ACHN (cell line): ENCODE measurements at places on chromosomes 7 and 10.

DNA sequence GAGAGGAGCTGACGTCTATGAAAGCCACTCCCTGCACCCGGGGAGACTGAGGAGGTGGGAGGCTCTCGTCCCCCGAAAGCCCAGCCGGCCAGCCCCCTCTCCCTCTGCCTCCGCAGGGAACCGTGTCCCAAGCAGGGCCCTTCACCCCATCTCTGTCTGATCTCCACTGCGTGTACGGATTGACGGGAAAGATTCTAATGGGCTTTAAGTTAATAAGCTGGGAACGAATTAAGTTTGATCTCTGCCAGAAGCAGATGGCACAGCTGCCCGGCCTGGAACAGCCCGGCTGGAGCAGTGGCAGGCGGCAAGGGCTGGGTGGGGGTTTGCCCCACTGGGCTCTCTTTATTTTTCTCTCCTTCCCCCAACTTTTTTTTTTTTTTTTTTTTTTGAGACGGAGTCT, 6.1 kb upstream of the SLC29A4 start:
- DNase-seq = no peak

GRCh38 chr7:12805957-12806356, 118.5 kb downstream of the ARL4A start:
- no peak for DNase-seq

DNA sequence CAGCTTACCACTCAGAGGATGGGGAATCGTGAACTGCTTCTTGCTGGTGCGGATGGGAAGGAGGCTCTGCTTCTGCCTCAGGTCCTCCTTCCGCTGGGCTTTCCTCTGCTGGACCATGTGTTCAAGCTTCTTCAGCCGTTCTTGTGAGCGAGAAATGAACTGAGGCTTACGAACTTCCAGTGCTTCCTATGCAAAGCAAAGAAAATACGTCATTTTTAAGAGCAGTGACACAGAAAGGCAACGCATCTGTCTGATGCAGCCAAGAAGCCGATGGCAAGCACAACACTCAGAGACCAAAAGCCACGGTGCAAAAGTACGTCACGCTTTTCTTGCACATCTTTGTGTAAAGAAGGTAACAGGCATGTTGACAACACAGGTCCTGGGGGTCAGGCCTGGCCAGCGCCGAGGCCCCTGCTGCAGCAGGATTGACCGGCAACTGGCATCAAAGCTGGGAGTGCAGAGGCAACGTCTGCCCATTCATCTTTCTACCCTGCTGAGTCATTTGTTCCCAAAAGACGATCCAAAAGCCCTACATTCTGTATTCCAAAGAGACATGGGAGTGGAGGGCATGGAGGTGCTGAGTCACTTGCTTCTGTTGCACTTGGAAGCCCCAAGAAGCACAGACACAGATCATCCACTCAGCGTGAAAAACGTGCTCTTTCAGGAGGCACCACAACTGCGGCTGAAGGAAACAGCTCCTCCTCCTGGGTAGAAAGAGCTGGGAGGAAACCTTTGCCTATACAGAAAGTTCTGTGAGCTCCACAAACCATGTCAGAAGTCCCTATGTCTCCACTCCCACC, 71.0 kb upstream of the ADAM12 start:
- peak; percentile 4 for DNase-seq

GRCh38 chr10:6721964-6722615, 142.0 kb upstream of the PRKCQ start:
- DNase-seq = peak; percentile 35

- peak; percentile 85 for DNase-seq
Observed at GRCh38 chr7:100088621-100089457, at the start of gene COPS6. COPS6 (plus strand) TSS chr7:100088969; CDS start chr7:100088991, 22 bp downstream.

GRCh38 chr7:128322040-128322643, 21.6 kb downstream of the RBM28 start:
- DNase-seq = peak; percentile 54

- no peak for DNase-seq
Observed at GRCh38 chr7:86733783-86734182, 90.1 kb downstream of the GRM3 start.

GRCh38 chr10:13961097-13961496, 369.6 kb downstream of the FRMD4A start:
- peak; percentile 89 for DNase-seq

DNA sequence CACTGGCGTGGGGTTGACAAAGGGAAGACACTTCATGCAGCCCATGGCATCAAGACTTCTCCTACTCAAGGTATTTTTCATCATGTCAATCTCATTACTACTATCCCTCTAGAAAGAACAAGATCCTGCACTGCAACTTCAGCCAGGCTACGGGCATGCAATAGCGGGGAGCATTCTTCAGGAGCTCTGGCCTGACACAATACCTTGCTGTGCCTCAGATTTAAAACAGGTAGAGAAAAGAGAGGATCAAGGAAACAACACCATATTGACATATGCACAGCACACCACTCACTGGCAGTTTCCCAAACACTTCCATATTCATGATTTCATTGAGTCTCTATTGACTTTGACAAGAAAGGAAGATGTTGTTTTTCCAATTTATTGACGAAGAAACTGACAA, 51.5 kb downstream of the DOCK4 start:
- DNase-seq = no peak

GRCh38 chr7:45944058-45944457, 23.0 kb upstream of the IGFBP3 start:
- no peak for DNase-seq

- DNase-seq = no peak
Observed at GRCh38 chr7:148492157-148492860, 98.3 kb upstream of the C7orf33 start.

DNA sequence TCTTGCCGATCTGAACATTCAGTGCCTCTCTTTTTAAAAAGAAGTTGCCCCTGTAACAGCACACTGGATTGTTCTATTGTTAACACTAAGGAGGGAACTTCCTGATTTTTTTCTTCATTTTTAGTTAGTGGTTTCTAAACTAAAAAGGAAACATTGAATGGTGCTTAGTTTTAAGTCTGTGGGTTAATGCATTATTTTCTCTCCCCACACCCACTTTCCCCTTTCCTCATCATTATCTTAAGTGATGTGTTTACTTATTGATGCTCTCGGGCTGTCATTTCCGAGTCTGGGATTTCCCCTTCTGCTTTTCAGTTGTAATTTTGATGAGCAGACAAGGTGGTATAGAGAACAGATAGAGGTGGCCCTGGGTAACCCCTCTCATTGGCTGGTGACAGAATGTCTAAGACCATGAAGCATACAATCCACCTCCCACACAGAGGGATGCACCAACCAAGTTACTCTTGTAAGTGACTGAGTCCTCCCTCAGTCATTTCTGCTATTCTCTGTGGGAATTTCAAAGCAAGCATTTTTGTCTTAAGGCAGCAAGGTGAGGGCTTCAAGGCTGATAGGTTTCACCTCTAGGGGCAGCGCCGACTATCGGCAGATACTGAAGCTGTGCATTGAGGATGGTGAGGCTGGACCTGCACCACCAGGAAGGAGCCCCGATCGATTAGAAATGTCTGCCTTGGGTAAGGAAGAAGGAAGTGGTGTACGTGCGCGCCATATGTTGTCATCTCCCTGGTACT, 49.5 kb downstream of the CHN2 start:
- DNase-seq = no peak

- DNase-seq = no peak
Observed at GRCh38 chr7:25756601-25757000, 395.4 kb upstream of the NFE2L3 start.

DNA sequence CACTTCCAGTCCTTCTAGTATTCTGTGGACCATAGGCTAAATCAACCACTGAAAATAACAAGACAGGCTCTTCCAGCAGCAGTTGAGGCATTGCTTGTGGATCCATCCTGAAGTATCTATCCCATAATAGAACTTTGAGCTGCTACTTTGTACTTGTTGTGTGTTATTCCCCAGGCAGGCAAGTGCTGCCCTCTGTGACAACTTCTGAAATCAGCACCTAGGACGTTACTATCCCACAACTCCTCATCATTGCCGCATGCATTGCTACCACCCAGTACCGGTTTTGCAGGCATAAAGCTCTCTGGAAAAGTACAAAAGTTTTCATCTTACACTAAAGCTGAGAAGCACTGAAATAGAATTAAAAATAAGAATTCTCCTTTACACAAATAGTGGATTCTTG, 145.3 kb downstream of the HTR7 start:
- DNase-seq = no peak

GRCh38 chr7:129664029-129665012, 52.8 kb downstream of the NRF1 start:
- peak; percentile 92 for DNase-seq

GRCh38 chr10:125146791-125147579, 13.4 kb downstream of the CTBP2 start:
- DNase-seq = peak; percentile 88

GRCh38 chr7:2175514-2175913, 57.2 kb downstream of the MAD1L1 start:
- peak; percentile 90 for DNase-seq

DNA sequence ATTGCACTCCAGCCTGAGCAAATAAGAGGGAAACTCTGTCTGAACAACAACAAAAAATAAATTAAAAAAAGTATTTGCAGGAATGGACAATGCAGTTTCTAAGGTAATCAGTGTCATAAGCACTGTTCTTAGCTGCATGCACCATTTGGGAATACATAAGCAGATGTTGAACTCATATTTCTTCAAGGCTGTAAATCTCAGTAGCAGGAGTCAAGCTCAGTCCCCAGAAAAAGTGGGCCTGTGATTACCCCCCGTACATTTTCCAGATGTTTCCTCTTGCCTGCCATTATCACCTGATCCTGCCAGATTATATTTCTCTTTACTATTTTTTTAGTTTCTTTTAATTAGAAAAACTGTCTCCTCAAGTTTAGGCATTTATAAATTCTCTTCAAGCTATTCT, 667.6 kb upstream of the ANKRD30A start:
- no peak for DNase-seq

GRCh38 chr10:29224631-29225030, 64.2 kb upstream of the LYZL1 start:
- DNase-seq = no peak

DNA sequence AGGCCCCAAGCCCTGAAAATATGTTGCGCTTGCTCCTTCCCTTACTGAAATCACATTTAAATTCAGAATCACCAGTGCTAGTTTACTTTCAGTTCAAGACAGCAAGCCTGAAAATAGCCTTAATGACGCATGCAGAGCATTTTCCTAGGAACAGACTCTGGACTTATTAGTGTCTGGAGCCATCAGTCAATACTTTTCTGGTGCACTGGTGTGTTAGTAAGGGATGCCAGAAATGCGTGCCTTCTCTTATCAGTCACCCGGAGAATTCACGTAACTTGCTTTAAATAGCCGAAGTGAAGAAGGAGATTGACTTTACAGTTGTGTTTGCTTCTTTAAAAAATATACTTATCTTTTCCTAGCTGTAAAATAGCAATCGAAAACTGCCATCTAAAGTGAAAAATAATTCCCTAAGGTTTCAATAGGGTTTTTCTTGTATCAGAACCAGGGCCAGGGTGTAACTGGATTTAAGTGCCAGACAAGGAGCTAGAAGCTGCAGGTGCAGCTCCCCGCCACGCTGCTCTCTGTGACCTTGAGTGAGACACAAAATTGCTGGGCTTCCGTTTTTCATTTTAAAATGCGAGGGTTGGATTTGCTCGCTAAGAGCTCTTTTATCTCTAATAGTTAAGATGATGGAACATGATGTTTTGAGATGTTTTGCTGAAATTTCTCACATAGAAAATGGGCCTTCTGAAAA, 177.8 kb downstream of the NSUN6 start:
- no peak for DNase-seq
